NCI-H1092 (cell line): ENCODE measurements at places on chromosomes 12 and 14.

GRCh38 chr12:56682323-56682722 lies 5.8 kb downstream of the PTGES3 start:
- DNase-seq: no peak

DNA sequence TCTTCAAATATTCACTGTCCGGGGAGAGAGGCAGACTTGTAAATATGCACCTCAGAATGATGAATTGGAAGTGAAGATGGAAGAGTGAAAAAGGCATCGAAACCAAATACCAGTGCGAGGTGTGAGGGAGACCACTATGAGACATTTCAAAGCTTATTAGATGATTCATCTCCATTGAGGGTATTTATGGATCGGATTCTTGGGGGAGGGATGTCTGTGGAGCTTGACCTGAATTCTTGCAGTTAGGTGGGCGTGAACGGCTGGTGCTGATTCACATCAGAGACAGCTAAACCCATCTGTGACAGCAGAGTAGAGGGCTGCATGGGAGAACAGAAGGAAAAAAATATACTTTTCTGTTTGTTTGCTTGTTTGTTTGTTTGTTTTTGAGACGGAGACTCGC lies 677.2 kb downstream of the AACS start:
- no peak for DNase-seq

DNA sequence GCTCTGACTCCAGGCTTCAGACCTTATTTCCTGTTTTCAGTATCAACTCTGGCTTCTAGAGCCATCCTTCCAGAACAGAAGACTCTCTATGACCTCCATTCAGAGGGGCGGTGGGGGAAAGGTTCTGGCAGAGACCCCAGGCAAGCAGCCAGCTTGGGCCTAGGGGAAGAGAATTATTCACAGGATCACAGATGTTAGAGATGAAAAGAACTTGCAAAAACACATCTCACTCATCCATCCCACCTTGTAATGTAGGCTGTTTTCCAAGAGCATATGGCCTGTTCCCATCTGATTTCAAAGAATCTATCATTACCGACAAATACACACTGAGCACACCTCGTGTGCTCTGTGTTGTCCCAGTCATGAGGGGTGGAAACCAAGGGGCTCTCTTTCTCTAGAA lies 131.9 kb downstream of the GRIN2B start:
- no peak for DNase-seq

GRCh38 chr12:18752280-18752920 lies 14.5 kb downstream of the CAPZA3 start:
- DNase-seq: no peak

DNA sequence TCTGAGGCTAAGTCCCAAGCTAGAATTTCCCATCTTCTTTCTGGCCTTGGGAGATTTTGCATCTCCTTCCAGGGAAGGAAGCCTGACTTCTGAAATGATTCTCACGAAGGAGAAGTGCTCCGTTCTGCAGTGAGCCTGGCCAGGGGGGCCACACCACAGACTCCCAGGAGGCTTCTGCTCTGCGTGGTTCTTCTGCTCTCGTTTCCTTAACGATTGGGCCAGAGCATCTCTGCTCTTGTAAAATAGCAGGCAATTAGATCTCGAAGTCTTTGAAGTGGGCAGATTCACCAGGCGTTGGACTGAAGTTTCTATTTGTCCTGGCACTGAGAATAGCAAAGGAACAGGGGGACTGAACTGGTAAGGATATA lies 6.7 kb upstream of the BATF start:
- DNase-seq: no peak

GRCh38 chr12:19196959-19197630 lies 67.6 kb downstream of the PLEKHA5 start:
- DNase-seq: peak; percentile 26

- DNase-seq: no peak
Measured at GRCh38 chr12:114480337-114481199, 74.6 kb upstream of the TBX5 start.

DNA sequence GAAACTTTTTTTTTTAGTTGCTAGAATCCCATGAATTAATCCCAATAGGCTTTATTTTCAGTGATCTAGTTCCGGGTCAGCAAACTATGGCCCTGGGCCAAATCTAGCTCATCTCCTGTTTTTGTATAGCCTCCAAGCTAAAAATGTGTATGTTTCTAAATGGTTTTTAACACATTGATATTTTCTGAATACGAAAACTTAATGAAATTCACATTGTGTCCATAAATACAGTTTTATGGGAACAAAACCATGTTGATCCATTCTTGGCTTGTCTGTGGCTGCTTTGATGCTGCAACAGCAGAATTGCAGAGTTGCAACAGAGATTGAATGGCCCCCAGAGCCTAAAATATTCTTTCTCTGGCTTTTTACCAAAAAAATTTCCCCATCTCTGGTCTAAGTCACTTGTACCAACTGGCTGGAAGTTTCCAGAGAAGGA lies 47.5 kb downstream of the ZNF664 start:
- no peak for DNase-seq

GRCh38 chr14:86944434-86944833 lies 1048.5 kb downstream of the GALC start:
- no peak for DNase-seq

DNA sequence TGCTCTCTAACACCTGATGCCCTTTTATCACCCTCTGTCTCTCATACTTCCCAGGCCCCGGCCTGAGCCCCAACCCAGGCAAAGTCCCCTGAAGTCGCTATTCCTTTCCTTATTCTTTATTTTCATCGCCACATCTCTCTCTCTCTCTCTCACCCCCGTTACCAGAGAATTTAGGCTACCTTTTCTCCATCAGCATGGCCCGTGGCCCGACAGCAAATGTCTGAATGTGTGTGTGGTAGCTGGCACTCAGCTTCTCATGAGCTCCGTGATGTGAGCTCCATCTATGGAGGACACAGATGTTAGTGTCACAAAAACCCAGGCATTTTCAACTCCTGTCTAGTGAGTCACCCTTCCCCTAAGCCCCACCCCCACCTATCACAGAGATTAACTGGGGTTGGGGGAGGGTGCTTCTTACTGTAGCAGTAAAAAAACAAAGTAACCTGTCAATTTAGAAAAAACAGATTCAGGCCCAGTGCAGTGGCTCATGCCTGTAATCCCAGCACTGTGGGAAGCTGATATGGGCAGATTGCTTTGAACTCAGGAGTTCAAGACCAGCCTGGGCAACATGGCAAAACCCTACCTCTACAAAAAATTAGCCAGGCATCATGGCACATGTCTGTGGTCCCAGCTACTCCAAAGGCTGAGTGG lies 53.8 kb downstream of the VCPKMT start:
- DNase-seq: no peak

DNA sequence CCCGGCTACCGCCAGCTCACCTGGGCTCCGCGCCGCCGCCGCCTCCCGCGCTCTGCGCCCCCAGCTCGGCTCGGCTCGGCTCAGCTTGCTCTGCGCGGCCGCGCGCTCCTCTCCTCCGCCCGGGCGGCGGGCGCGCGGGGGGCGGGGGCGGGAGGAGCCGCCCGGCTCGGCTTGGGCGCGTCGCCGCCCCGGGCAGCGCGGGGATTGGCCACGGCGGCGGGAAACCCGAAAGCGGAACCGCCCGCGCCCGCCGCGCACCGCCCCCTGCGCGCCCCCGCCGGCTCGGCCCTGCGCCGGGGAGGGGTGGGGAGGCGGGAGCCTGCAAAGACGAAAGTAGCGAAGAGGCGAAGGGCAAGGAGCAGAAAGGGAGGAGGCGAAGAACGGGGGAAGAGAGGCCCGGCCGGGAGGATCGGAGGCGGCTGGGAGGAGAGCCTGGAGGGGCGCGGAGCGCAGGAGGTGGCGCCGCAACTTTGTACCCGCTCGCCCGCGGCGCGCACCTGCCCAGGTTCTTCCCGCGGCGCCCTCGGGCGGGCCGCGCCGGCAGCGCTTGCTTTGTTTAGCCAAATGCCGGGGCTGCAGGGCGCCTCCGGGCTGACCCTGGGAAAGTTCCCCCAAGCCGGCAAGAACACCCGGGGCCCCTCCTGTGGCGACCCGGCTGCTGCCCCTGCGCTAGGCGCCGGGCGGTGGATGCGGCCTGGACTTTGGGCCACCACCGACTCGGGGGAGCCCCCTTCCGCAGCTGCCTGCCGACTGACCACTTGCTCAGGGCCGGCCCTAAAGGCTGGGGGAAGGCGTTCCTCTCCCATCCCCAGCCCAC lies at the start of gene CAMKK2:
TSS of gene CAMKK2 (minus strand) at position 92 of the 817 bp plus-strand sequence. CDS start 22,183 bp downstream, outside the sequence.
- DNase-seq: peak; percentile 65

DNA sequence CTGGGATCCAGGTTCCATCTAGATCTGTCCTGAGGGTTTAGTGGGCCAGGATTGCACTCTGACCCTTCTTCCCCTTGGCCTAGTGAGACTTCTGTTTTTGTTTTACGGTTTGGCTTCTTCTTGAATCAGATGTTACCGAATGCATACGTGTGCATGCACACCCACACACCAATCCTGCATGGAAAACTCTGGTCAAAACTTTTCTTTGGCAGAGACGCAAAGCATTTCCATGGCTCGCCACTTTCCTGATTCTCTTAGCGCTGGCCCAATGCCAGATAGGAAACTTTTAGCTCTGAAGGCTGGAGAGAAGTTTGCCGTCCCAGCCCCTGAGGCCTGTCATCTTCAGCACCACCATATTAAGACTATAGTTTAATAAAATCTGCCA lies 67.4 kb upstream of the ACTN1 start:
- no peak for DNase-seq

- DNase-seq: no peak
Measured at GRCh38 chr12:39671898-39672875, 52.6 kb upstream of the ABCD2 start.

GRCh38 chr14:29805415-29806123 lies 122.1 kb downstream of the PRKD1 start:
- DNase-seq: peak; percentile 11

DNA sequence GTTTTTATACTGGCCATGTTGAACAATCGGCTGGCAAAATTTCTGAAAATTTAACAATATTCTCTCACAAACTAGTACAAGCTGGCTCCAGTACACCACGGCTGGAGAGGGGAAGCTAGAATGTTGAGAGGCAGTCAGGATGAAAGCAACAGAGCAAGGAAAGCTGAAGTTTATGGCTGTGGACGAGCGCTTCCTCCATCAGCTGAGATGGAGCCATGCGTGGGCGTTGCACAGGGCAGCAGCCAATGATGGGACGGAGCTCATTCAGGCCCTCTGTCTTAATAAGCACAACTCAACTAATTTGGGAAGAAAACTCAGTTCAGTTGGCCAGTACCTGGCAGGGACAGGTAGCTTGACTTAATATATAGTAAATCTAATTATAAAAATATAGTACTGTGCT lies 14.1 kb upstream of the DCP1B start:
- no peak for DNase-seq

GRCh38 chr12:64673490-64674169 lies 63.3 kb downstream of the RASSF3 start:
- DNase-seq: peak; percentile 65

- no peak for DNase-seq
Measured at GRCh38 chr14:54646626-54647025, 79.7 kb downstream of the SAMD4A start.

- DNase-seq: no peak
Measured at GRCh38 chr12:2312175-2312574, 259.4 kb downstream of the CACNA1C start.

GRCh38 chr12:48967991-48968390 lies 3.5 kb downstream of the WNT10B start:
- DNase-seq: no peak

DNA sequence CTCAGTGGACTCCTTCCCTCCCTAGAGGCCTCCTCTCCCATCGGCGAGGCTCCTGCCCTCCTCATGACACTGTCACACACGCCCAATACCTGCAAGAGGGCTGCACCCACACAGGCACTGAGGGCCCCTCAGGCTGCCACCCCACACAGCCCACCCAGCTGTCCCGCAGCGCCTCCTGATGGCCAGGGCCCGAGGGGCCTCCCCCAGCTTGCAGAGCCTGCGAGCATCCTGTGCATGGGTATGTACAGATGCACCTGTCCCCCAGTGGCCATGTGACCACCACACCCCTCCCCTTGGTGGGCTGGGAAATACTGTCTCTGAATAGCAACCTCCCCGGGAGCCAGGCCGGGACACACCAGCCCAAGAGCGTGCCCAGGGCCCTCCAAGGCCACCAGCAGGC lies 19.0 kb upstream of the NUDT14 start:
- DNase-seq: no peak

DNA sequence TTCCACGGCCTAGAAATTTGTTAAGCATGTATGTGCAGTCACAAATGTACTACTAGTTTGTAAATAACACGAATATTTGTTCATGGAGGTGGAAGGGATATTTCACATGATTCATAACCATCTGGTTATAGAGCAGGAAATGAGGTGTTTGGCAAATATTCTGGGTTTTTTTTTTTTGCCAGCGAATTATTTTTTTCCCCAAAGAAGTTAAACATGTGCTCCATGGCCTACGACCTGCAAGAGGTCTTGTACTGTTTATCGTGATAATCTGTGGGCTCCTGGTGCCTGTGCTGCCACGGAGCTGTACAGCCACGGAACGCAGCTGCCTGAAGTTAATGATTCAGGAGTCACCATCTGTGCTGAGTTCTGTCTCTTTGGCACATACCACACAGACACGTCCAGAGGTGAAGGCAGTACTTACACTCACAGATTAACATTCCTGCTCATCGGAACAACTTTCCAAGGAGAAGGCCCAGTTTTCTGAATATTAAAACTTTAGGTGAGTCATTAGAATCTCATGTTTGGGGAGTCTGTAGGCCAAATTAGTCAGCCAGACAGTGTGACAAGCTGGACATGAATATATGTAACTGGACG lies 156.3 kb downstream of the TMX1 start:
- no peak for DNase-seq

GRCh38 chr12:8841778-8842177 lies 19.4 kb downstream of the A2ML1 start:
- DNase-seq: no peak

GRCh38 chr12:123367511-123367910 lies 2.9 kb upstream of the SBNO1 start:
- no peak for DNase-seq

- DNase-seq: no peak
Measured at GRCh38 chr12:52228366-52228765, 4.7 kb upstream of the KRT7 start.

DNA sequence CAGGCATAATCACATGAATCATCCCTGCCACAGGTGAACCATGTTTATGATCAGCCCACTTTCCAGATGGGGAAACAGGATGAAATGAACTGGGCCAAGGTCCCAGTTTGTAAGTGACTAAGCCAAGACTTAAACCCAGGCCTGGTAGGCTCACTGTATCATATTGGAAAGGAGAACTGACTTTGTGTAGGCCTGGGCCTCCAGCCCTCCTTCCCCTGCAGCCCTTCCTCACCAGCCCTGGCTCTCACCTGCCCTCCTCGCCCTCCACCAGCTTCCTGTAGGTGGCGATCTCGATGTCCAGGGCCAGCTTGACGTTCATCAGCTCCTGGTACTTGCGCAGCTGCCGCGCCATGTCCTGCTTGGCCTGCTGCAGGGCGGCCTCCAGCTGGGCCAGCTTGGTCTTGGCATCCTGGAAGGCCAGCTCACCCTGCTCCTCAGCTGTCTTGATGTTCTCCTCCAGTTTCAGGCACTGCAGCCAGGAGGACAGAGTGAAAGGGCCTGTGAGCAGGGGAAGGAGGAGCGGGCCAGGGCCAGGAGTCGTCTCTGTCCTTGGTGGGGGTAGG lies 19.8 kb downstream of the KRT80 start:
- DNase-seq: peak; percentile 2

GRCh38 chr12:2183556-2184541 lies 131.1 kb downstream of the CACNA1C start:
- no peak for DNase-seq

- DNase-seq: no peak
Measured at GRCh38 chr12:65881965-65882413, 57.7 kb downstream of the HMGA2 start.

- no peak for DNase-seq
Measured at GRCh38 chr14:103578401-103579075, 15.8 kb downstream of the COA8 start.
